ENCODE measurements at places on chromosomes 13 and 19. TPM values are rescaled to one million over a fixed set of nuclear protein-coding genes. Genes with fewer than 3 reads are reported as not detected.

The LRRC63 gene
- 0.76 TPM for total RNA-seq

The ZNF837 gene
- total RNA-seq: 1.7 TPM

The SIGLEC14 gene
- not detected for total RNA-seq

The SKA3 gene
- total RNA-seq: 2.7 TPM

GRCh38 chr13:35499196-35499662 lies 22.7 kb upstream of the MAB21L1 start:
- H3K27me3 ChIP-seq: no peaks in the 10 kb centered on the region
- H3K4me1 ChIP-seq: no peaks in the 10 kb centered on the region
- no peaks in the 10 kb centered on the region for H3K36me3 ChIP-seq
- no peak overlapping the region for H3K4me3 ChIP-seq

GRCh38 chr13:113648216-113648610 lies 9.8 kb downstream of the ATP4B start:
- no peaks in the 10 kb centered on the region for H3K4me1 ChIP-seq
- no peak overlapping the region for H3K4me3 ChIP-seq
- H3K27ac ChIP-seq: no peak overlapping the region
- no peaks in the 10 kb centered on the region for H3K36me3 ChIP-seq
- H3K27me3 ChIP-seq: no peaks in the 10 kb centered on the region
- DNase-seq: no peak

- no peaks in the 10 kb centered on the region for H3K36me3 ChIP-seq
- DNase-seq: no peak
- H3K27me3 ChIP-seq: peaks cover 13% of the 10 kb centered on the region
- H3K27ac ChIP-seq: no peak overlapping the region
These were observed 193.3 kb downstream of the USP12 start for GRCh38 chr13:26978081-26978860.

GRCh38 chr13:40047322-40047771 lies 391.9 kb downstream of the COG6 start:
- H3K36me3 ChIP-seq: no peaks in the 10 kb centered on the region
- no peaks in the 10 kb centered on the region for H3K4me1 ChIP-seq
- no peaks in the 10 kb centered on the region for H3K27me3 ChIP-seq
- H3K4me3 ChIP-seq: no peak overlapping the region
- no peak overlapping the region for H3K27ac ChIP-seq
- DNase-seq: no peak

- H3K4me1 ChIP-seq: no peaks in the 10 kb centered on the region
- no peaks in the 10 kb centered on the region for H3K36me3 ChIP-seq
- H3K27me3 ChIP-seq: no peaks in the 10 kb centered on the region
- no peak overlapping the region for H3K27ac ChIP-seq
- no peak for DNase-seq
These were observed 18.5 kb downstream of the PTPRS start for GRCh38 chr19:5321851-5322681.

DNA sequence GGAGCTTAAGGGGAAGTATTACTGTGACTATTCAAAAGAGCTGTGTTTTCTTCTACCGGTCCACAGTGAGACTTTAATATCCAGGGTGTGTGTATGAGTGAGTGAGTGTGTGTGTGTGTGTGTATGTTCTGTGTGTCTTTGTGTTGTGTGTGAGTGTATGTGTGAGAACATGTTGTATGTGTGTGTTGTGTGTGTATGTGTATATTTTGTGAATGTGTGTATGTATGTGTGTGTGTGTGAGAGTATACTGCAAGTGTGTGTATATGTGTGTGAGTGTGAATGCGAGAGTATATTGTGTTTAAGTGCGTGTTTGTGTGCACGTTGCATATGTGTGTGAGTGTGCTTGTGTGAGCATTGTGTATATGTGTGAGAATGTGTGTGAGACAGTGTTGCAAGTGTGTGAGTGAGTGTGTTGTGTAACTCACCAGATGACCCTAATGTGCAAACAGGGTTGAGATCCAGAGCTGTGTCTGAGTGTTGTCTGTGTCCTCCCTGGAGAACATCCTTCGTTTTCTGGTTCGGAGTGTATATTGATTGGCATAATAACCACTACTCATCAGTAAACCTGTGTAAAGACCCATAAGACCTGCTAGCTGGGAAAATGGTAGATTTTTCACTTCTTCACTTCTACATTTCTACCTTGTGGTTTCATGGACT lies 101.1 kb upstream of the RNF113B start:
- no peaks in the 10 kb centered on the region for H3K27me3 ChIP-seq
- H3K27ac ChIP-seq: no peak overlapping the region

DNA sequence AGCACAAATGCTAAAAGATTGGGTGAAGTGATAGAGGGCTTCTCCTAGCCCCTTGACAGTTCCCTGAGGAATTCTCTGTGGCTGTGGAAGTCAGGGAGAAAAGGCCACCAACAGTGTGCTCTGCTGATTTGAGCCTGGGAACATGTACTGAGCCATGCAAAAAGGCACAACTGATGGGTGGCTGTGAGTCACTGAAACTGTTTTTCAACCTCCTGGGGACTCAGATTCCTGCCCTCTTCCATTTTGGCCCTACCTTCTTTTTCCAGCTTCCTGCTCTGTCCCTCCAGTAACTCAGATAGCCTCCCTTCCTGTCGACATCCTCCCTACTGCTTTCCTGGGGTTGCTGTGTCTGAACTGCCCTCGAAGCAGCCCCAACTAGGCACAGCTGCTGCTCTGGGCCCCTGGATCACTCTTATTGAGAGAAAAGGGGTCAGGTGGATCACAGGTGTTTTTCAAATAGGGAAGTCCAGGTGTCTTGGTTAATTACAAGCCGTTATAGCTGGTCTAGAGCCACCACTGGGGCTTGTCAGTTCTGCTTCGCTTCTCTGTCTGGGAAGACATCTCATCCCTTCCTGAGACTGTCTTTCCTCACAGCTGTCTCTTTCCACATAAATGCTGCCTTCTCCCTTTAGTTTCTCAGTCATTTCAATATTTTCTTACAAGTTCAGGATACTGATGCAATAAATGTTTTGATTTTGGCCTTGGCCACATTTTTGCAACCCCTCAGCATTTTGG lies 13.7 kb downstream of the FAM124A start:
- no peak overlapping the region for H3K27ac ChIP-seq
- H3K27me3 ChIP-seq: peaks cover 15% of the 10 kb centered on the region
- H3K4me1 ChIP-seq: no peaks in the 10 kb centered on the region
- no peak overlapping the region for H3K4me3 ChIP-seq
- DNase-seq: no peak

DNA sequence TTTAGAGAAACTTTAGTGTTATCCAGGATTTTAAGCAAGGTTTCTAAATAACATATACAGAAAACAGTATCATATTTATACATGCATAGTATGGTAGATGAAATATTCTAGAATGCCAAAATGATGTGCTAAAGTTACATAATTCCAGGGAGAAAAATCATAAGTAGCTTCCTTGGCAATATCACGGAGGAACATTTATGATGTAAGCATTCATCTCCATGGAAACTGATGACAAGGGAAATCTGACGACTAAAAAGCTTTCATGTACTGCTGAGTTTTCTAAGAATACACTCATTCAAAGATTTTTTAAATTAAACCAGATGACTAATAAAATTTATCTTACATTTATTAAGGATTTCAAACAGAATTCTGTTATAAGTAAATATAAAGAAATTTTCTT lies 4.7 kb downstream of the TEX30 start:
- DNase-seq: no peak
- no peak overlapping the region for H3K27ac ChIP-seq
- no peaks in the 10 kb centered on the region for H3K4me1 ChIP-seq
- H3K36me3 ChIP-seq: no peaks in the 10 kb centered on the region

- peaks cover 8% of the 10 kb centered on the region for H3K27me3 ChIP-seq
- H3K4me3 ChIP-seq: peak within 1 kb of the TSS; percentile 53
- peak within 1 kb of the TSS; percentile 44 for H3K27ac ChIP-seq
- no peaks in the 10 kb centered on the region for H3K36me3 ChIP-seq
- H3K4me1 ChIP-seq: peaks cover 12% of the 10 kb centered on the region
- DNase-seq: peak; percentile 86
These were observed at the start of gene LMTK3 for GRCh38 chr19:48511800-48512503. Gene LMTK3 (minus strand): TSS chr19:48511835. CDS start chr19:48511576, 259 bp downstream.

GRCh38 chr13:69306766-69307165 lies 800.9 kb upstream of the ATXN8OS start:
- no peaks in the 10 kb centered on the region for H3K36me3 ChIP-seq
- no peak overlapping the region for H3K27ac ChIP-seq
- H3K4me1 ChIP-seq: no peaks in the 10 kb centered on the region
- no peak for DNase-seq
- no peak overlapping the region for H3K4me3 ChIP-seq
- no peaks in the 10 kb centered on the region for H3K27me3 ChIP-seq

Data from T-cell (primary cell).